Smooth muscle cell of the brain vasculature (primary cell): ENCODE measurements at places on chromosomes 7 and 10.

- no peak for DNase-seq
Measured at GRCh38 chr10:104429846-104430245, 76.2 kb downstream of the CFAP58 start.

GRCh38 chr10:4359003-4359402, 467.0 kb upstream of the AKR1E2 start:
- peak; percentile 92 for DNase-seq

GRCh38 chr10:19651549-19651948, 164.7 kb upstream of the PLXDC2 start:
- no peak for DNase-seq

DNA sequence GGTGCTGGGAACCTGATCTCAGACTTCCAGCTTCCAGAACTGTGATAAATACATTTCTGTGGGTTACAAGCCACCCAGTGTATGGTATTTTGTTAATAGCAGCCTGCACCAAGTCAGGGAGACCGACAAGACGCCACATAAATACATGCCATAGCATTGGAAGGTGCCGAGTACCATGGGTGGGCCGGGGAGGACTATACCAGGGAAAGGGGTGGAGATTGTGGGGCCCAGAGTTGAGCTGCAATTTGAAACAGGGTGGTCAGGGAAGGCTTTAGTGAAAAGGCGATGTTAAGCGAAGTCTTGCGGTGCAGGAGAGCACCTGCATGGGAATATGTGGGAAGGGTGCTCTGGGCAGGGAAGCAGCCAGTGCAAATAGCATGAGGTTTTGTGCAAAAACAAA, 88.9 kb upstream of the LRRC4 start:
- no peak for DNase-seq

GRCh38 chr7:47247132-47247531, 334.8 kb downstream of the TNS3 start:
- DNase-seq = no peak

- no peak for DNase-seq
Measured at GRCh38 chr7:113086431-113086888, at the start of gene GPR85. Gene GPR85 (minus strand): TSS chr7:113086827. CDS start chr7:113084721, 2,106 bp downstream.

GRCh38 chr10:24000271-24000813, 208.6 kb upstream of the KIAA1217 start:
- no peak for DNase-seq

GRCh38 chr7:37234334-37234733, 214.3 kb downstream of the ELMO1 start:
- DNase-seq = no peak

- no peak for DNase-seq
Measured at GRCh38 chr7:90877201-90877600, 281.1 kb downstream of the CDK14 start.

GRCh38 chr10:48274636-48275035, at the start of gene FRMPD2:
Gene FRMPD2 (minus strand): TSS chr10:48274696. CDS start chr10:48274567, 129 bp downstream.
- no peak for DNase-seq

- no peak for DNase-seq
Measured at GRCh38 chr7:151631570-151631952, 111.9 kb upstream of the RHEB start.

- DNase-seq = no peak
Measured at GRCh38 chr7:47940088-47941013, 7.9 kb downstream of the PKD1L1 start.

DNA sequence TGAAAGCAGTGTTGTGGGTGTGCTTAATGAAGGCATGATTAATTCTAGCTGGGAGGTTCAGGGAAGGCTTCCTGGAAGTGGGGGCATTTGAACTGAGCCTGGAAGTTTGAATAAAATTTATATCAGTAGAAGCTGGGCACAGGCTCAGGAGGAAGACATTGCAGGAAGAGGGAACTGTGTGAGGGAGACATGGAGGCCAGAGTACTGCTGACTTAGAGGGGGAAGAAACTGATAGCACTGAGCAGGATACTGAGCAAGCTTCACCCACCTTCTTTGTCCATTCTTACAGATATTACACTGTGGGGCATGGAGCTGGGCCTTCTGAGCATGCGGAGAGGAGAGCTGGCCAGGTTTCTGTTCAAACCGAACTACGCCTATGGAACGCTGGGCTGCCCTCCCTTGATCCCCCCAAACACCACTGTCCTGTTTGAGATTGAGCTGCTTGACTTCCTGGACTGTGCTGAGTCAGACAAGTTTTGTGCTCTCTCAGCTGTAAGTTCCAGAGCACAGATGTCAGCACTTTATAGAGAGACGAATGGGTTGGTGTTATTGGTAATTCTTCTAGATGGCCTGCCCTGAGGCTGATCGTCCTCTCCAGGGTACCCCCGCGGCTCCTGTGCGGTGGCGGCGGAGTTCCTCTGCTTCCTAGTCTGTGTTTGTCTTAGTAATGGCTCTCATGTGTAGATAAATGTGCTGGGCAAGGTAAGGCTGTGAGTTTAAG, 2.1 kb downstream of the FKBP6 start:
- DNase-seq = no peak

GRCh38 chr10:124605001-124605370, 139.2 kb downstream of the FAM53B start:
- DNase-seq = no peak

DNA sequence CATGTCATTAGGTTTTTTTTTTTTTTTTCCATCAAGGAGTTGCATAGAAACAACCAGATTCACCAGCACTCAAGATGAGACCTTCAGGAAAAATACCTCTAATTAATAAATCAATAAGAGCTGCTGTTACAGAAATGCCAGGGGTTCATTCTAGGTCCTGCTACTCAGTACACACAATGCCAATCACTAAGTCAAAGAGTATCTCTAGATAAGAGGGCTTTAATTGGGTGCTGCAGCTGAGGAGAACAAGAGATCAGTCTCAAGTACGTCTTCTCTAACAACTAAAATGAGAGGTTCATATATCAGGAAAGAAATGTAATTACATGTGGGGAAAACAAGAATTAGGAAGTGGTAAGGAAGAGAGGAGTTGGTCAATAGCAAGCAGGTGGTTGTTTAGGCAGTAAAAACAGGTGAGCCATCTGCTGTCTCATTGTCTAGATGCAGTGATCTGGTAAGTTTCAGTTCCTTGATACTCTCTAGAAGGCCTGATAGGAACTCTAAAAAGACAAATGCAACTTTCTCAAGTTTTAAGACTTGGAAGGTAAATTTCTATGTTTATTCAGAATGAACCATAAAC, 272.9 kb upstream of the ZWINT start:
- DNase-seq = no peak

DNA sequence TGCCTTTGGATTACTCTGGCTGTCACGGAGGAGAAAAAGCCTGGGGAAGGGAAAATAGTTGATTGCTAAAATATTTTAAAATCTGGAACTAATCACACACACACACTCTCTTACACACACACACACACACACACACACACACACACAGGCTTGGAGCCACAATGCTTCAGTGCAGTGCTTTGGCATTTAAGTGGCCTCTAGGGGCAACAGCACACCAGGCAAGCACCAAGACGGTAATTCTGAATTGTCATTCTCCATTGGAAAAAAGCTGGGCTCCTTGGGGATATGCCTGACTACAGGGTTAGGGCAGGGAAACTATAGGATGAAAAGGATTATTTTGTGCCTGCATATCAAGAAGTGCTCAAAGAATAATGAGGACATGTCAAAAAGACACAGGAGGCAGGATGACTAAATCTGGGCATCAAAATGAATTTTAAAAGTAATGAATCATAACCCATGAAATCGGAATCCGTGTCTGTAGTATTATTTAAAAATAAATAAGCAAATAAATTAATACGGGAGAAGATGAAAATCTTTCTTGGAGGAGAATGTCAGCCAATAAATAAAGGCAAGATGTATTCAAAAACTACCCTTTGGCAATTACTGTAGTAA, 30.4 kb upstream of the DDC start:
- DNase-seq = peak; percentile 7

- no peak for DNase-seq
Measured at GRCh38 chr7:37342176-37342687, 106.4 kb downstream of the ELMO1 start.

- no peak for DNase-seq
Measured at GRCh38 chr10:58995058-58995596, 181.3 kb upstream of the PHYHIPL start.

DNA sequence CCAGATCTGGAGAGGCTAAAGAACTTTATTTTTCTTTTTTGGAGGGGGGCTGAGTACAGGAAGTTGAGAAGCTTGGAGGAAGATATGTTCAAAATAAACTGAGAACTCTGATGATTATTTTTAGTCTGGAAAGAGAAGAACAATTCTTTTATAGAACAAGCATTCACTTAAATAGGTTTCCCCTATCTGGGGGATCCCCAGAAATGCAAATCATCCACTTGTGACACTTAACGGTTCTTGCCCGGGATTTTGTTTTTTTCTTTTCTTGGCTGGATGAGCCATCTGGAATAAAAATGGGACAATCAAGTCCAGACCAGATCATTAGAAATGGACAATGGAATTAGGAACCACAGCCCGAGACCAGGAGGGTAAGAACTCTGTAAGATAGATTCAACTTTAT, 95.9 kb upstream of the EGR2 start:
- no peak for DNase-seq

GRCh38 chr7:95553939-95554338, 42.4 kb downstream of the PDK4 start:
- no peak for DNase-seq

DNA sequence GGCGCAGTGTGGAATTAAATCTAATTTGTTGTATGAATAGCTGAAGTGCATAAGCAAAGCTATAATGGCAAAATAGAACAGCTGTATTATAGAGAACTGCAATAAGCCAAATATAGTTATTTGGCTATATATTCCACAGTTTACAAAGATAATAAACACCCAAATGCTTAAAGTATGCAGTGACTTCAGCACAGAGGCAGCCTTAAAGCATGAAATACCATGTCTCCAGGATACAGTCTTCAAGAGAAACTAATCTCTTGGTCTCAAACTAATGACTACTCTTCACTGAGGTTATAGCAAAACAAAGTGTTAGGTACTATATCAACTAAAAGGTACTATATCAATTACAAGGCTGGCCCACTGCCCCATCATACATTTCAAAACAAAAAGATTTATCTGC, 48.0 kb downstream of the NT5C2 start:
- DNase-seq = no peak

DNA sequence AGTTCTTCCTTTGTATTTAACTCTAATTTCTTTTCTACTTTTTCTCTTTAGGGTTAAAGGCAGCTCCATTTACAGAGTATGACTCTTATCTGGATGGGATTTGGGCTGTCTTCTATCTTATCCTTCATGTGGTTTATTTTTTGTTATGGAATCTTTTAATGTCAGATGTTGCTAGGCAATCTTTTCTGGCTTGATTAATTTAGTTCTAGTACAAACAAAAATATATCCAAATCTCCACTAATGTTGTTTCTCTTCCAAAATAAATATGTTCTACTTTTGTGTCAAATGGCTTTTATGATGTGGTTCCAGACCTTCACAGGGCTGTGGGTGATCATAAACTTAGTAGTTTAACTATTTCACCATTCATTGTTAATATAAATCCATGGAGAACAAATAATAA, 246.9 kb downstream of the AHR start:
- no peak for DNase-seq

GRCh38 chr7:45404622-45405021, 169.5 kb upstream of the ADCY1 start:
- no peak for DNase-seq

- DNase-seq = no peak
Measured at GRCh38 chr7:44077681-44078091, 4.6 kb downstream of the POLM start.

DNA sequence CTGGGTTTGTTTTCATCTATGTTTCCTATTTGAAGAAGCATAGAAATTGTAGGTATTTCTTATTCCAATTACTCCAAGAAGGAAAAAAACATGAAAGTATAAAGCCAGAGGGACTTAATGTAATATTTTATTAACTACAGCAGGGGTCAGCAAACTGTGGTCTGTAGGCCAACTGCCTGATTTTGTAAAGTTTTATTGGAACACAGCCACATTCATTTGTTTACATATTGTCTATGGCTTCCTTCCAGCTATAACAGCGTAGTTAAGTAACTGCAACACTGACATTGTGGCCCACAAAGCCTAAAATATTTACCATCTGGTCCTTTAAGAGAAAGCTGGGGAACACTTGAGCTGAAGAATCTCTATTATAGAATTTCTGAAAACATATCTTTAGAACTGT, 306.2 kb downstream of the BICC1 start:
- peak; percentile 75 for DNase-seq

DNA sequence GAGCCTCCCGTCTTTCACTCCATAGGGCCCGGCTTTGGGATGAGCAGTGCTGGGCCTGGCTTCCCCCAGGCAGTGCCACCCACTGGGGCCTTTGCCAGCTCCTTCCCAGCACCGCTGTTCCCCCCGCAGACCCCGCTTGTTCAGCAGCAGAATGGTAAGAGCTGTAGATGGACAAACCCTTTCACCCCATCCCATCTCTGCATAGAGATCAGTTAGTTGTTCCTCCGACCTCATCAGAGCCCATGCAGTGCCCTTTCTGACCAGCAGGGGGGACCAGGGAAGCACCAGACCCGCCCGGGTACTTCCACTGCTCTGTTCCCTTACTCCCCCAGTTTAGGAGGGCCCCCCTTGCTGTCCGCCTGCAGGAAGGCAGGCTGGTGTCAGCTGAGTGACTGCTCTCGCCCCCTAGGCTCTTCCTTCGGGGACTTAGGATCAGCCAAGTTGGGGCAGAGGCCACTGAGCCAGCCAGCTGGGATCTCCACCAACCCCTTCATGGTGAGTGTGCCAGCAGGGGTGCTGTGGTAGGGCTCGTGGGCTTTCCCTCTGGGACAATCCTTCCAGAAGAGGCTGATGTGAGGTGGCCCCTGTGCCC, 9.8 kb downstream of the SAP25 start:
- DNase-seq = no peak

- no peak for DNase-seq
Measured at GRCh38 chr7:135964791-135965190, 12.4 kb downstream of the MTPN start.

DNA sequence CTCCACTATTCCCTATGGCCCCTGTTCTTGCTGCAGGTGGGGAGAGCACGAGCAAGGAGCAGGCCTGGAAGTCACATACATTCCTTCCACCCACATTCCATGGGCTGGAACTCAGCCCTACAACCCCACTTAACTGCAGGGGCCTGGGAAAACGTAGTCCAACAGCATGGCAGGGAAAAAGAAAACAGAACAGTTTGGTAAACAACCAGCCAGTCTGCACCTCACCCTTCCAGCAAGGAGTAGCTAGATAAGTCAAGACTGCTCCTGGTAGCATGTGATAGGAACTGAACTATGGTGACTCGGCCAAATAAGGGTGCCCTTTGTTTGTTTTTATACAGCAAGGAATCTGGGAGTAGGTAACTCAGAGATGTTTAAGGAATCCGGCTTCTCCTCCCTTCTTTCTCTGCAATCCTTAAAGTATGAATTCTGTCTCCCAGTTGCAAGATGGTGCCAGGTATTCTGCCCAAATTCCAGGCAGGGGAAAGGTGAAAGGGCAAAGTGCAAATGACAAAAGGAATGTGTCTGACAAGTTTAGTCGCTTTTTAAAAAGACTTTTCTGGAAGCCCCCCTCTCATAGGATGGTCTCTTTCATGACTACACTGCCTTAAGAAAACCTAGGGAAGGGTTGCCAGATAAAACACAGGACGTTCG, 311.7 kb upstream of the NEBL start:
- no peak for DNase-seq

- DNase-seq = peak; percentile 73
Measured at GRCh38 chr7:2632733-2633537, 1.1 kb downstream of the TTYH3 start.
